Suprapubic skin (tissue), 4 donors: ENCODE measurements at places on chromosomes 2 and 18.
A peak's percentile ranks its signal among the peaks of the same experiment; 100 is the strongest.

GRCh38 chr2:177550264-177551200, 158.0 kb downstream of the AGPS start:
- DNase-seq: no peak

DNA sequence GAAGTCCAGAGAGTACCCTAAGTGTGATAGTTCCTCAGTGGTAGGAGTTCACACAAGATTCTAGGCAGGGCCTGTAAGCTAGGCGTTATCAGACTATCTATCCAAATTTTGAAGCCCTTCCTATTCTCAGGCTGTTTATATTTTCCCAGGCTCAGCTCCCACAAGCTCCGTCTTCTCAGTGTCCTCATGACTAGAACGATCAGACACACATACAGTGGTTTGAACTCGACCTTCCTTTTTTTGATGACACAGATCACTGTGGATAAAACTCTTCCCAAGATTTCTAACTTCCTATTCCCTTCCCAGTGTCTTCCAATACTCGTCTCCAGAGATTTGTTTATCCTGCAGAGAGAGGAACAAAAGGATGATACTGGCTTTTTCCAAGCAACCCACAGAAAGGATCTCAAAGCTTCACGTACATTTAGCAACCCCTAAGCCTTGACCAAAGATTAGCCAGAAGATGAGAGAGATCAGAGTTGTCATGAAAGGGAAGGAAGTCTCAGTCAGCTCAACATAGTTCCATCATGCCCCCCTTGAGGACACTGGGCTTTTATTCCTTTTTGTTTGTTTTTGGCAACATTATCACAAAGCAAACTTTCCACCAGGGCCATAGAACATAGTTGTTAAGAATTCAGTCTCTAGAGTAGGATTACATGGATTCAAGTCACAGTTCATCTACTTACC, 42.3 kb upstream of the DOK6 start:
- no peak for DNase-seq

- no peak for DNase-seq
These were observed 42.1 kb upstream of the ERMN start for GRCh38 chr2:157367704-157368103.

- DNase-seq: no peak
These were observed 141.9 kb upstream of the GCFC2 start for GRCh38 chr2:75852639-75853038.

DNA sequence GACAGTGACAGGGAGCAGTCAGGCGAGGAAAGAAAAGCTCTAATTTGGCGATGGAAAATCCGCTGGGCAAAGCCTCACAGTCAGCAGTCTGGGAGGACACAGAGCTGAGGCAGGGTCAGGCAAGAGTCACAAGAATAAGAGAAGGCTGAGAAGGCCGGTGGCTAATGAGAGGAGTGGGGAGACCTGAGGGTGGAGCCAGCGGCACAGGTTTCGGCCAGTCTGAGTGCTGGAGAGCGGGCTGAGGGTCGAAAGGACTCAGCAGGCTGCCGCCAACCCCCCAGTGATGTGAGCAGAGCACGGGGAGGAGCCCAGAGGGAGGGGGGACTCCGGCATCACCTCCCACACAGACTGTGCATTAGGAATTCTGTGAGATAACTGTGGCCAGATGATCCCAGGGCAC, 500.6 kb upstream of the MYT1L start:
- DNase-seq: no peak

DNA sequence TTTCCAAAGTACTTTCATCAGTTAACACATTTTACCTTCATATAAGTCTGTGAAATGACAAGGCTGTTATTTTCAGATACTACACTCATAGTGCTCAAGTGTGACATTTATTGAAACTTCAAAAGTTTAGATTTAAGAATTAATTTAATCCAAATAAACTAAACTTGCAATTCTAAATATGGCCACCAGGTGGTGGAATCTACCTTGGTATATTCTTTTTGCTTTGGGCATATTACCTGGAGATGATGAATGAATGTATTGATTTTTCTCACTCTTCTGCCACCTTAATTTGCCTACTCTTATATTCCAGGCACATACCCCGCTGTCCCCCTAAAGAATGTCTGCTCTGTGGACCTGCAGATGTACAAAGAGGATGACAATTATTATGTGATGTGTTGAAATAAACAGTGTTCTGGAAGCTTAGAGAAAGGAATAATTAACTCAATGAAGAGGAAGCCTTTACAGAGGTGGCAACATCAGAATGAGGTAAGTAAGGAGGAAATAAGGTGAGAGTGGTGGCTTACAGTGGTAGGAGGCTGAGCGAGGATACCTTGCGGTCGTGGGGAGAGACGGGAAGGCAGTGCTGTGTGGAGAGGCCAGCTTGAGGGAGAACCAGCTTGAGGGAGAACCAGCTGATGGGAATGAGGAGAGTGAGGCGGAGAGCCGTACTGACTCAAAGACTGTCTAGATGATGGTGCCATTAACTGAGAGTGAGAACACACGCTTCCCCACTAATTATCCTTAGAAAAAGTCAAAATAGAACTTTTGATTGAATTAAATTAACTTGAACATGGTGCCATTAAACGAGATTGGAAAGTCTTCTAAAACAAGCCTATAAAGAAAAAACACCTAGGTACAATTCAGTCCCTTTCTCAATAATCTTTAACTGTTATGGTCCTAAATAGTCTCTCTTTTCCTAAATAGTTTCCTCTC, 179.5 kb downstream of the CELF4 start:
- no peak for DNase-seq

- no peak for DNase-seq
These were observed 278.7 kb downstream of the GULP1 start for GRCh38 chr2:188570370-188570769.

DNA sequence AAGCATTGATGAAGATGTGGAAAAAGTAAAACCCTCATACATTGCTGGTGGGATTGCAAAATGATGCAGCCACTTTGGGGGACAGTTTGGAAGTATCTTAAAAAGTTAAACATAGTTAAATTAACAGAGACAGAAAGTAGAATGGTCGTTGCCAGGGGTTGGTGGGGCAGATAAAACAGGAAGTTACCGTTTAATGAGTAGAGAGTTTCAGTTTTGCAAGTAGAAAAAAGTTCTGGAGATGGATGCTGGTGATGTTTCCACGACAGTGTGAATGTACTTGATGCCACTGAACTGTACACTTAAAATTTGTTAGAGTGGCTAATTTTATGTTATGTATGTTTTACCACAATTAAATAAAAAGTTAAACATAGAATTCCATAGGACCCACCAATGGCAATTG, 44.5 kb upstream of the EGR4 start:
- no peak for DNase-seq

DNA sequence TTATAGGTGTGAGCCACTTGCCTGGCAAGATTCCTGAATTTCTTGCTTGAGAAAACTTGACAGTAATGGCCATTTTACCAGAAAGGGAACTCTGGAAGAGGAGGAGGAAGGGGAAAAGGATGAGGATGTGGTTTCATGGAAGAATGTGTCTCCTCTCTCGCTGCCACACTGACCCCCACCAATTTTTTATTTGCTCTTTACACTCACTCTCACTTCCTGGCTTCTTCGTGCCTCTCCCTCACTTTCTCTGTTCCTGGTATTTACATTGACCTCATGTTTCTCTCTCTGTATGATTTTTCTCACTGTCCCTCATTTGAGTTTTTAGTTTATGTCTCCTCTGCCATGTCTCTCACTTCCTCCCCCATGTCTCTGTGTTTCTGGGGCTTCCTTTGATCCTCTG, 134.5 kb upstream of the CAB39 start:
- no peak for DNase-seq

- no peak for DNase-seq
These were observed 165.3 kb downstream of the SNTG2 start for GRCh38 chr2:1115843-1116539.

DNA sequence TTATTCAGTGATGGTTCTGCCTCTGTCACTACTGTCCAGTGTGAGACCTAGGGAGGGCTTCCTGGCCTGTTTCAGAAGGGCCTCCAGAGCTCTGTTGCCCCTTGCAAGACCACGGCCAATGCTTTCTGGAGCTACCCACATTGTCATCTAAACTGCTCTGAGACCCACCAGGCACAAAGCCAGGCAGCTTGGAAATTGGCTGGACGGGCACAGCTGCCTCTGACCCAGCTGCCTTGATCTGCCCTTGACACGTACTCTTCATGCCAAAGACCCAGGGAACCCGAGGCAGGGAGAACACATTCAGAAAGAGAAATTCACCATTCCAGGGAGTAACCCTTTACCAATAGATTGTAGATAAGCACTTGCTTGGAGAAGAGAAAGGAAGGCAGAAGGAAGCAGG, 183.7 kb upstream of the SIX2 start:
- DNase-seq: no peak

DNA sequence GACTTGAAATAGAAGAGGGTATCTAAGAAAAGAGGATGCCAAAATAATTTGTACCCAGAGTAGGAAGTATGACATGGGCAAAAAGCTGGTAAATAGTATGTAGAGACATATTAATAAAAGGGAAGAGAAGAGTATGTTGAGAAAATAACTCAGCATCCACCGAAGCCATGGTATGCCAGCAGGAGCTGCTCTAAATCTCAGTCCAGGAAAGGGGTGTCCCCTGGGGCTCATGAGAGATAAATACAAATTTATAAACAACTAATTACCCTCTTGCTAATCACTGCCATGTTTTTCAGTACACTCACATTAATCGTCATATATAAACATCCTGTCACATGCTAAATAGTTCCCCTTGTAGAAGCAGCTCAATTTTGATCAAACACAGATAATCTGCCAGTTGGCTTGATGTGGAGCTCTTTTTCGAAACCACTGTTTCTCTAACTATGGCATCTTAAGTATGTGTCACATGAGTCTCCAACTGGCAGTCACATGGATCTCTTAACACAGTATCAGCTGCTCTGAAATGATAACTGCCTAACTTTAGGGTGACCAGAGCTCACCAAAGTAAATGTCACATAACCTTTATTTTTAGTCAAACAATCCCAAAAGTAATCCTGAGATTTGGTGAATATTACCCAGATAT, 31.9 kb downstream of the EXOC6B start:
- no peak for DNase-seq

DNA sequence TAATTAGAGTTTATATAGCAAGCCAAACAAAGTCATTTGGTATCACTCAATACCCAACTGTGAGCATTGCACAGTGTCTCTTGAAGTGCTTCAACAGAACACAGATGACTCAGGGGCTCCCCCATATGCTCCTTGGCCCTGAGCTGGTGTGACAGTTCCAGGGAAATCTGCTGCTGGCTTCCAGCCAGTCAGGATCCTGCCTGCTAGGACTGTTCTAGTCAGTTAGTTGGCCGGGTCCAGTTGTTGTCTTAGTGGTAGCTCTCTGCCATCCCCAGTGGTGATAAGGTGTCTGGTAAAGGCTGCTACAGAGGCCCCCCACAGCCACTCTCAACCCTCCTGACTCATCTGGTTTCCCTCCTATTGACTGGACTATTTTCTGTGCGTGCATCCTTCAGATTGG, 100.3 kb downstream of the IRS1 start:
- peak; percentile 77 for DNase-seq

DNA sequence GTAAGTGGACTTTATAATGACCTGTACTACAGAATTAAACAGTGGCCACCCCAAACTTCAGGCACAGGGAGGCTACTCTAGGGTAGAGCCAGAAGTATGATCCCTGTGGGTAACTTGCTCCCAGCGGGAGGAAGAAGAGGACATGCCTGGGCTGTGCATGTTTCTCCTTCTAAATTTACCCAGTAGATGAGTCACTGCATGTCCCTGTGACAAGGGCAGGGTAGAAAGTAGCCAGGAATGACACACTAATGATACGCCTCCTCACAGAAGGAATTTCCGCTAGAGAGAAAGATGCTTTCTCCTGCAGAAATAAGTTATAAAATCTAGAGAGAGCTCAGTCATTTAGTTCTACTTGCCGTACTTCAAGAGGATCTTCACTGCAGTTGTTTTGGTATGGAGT, 7.5 kb downstream of the ACYP2 start:
- DNase-seq: no peak

DNA sequence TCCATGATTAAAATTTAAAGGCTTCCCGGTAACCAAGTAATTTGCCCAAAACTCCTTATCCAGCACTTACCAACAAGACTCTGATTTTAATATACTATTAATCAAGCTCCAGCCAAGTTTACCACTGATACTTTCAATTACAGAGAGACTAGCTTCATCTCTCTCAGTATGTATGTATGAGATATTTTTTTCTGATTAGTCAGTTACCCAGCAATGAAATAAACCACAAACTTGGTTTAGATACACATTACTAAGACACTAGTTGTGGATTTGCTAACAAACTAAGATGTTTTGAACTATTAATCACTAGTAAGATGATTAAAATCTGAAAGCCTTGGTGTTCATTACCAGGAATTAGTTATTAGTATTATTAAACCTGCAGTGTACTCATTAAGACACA, 1272.2 kb upstream of the ACVR2A start:
- DNase-seq: no peak

GRCh38 chr2:46871976-46872381, 43.6 kb downstream of the MCFD2 start:
- DNase-seq: no peak

GRCh38 chr2:226357816-226358215, 441.8 kb downstream of the IRS1 start:
- DNase-seq: no peak

GRCh38 chr2:119480718-119481142, 43.6 kb downstream of the SCTR start:
- no peak for DNase-seq

GRCh38 chr2:64944484-64944883, 44.7 kb upstream of the SLC1A4 start:
- no peak for DNase-seq

GRCh38 chr2:105857076-105857740, 112.5 kb downstream of the NCK2 start:
- no peak for DNase-seq

GRCh38 chr18:36181898-36182506, 5.3 kb upstream of the MOCOS start:
- no peak for DNase-seq

DNA sequence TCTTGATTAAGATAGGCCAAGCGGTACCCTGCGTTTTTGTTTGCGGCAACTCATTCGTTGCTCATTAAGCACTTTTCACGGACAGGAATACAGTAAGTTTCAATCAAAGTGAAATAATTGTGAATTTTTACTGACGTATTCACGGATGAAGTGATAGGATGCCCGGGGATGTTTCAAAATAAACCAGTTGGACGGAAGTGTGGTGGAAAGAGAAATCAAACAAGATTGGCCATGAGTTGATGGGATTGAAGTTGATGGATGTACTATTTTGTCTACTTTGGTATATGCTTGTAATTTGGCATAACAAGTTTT, 481 bp downstream of the TMEM177 start:
- no peak for DNase-seq

GRCh38 chr2:64818664-64819060, 164.9 kb upstream of the SERTAD2 start:
- DNase-seq: no peak

GRCh38 chr2:222499226-222499625, 74.9 kb downstream of the SGPP2 start:
- no peak for DNase-seq

DNA sequence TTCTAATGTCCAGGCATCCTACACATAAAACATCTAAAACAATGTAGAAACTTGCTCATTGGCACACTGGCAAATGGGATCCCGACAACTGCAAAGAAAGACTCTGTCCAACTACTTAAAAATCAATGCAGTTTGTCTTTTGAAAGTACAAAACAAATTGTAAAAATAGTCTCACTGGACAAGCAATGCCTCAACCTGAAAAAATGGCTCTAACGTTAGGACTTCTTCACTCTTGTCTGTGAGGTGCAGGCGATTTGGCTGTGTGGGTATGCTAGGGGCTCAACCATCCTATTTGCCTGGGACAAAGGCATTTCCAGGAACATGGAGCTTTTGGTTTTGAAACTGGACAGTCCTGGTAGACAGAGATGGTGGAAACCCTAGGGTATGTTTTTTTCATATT, 10.7 kb downstream of the EFEMP1 start:
- DNase-seq: no peak

- no peak for DNase-seq
These were observed 61.2 kb upstream of the CUL3 start for GRCh38 chr2:224646242-224646846.
